ENCODE measurements at places on chromosomes 6 and 20.

GRCh38 chr6:157292202-157292601 lies 31.1 kb downstream of the TMEM242 start:
- DNase-seq, result no peak

GRCh38 chr6:1893470-1894130 lies 283.9 kb downstream of the FOXC1 start:
- no peak for DNase-seq

DNA sequence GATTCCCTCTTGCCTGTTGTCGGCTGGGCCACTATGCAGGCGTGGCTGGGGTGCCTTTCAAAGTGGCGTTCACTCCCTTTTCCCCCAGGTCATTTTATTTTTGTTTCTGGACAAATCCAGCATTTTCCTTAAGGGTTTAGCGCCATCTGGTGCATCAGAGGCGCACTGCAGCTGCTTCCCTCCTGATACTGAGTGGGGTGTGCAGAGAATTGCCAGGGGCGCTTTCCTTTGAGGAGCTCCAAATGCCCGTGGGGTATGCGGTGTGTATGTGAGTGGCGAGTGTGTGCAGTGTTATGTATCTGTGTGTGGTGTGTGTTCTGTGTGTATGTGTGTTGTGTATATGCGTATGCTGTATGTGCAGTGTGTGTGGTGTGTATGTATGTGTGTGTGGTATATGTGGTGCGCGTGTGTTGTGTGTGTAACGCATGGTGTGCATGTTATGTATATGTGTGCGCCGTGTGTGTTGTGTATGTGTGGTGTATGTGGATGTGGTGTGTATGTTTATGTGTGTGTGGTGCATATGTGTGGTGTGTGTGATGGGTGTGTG lies 100.1 kb upstream of the AGPAT4 start:
- DNase-seq, result peak; percentile 59

- DNase-seq, result no peak
Measured at GRCh38 chr6:72822691-72823090, 200.8 kb downstream of the KCNQ5 start.

DNA sequence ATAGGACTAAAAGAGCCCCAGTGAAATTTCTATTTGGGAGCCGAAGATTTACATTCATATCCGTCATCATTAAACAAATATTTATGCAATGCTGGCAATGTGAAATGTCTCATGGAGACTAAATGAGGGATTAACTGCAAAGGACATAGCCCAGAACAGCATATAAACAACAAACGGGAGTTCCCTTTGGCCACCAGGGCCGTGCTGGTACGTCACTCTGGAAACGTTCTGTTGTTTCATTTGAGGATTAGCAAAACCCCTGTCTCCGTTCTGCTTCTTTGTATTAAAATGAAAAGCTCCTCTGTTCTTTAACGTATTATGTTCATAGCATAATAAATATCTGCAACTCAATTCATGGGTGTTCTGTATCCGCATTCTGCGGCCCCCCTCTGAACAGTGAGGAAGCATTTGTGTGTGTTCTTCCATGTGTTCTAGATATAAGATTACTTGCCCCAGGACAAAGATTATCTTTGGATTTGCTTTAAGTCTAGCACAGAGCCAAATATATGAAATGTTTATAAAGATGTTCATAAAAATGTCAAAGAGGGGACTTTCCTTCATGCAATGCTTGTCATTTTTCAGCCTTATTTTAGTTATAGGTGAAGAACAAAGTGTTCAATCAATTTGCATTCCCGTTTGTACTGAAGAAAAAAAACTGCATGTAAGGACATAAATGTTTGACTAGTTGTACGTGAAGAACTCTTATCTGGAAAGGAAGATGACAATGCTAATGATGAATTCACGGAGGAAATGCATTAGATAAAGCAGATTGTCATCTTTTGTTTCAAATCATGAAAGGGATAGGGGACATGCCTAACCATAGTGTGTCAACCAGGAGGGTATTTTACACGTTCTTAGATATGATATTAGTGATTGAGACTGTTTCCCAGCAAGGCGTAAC lies 90.0 kb upstream of the TNFAIP3 start:
- DNase-seq, result peak; percentile 41

DNA sequence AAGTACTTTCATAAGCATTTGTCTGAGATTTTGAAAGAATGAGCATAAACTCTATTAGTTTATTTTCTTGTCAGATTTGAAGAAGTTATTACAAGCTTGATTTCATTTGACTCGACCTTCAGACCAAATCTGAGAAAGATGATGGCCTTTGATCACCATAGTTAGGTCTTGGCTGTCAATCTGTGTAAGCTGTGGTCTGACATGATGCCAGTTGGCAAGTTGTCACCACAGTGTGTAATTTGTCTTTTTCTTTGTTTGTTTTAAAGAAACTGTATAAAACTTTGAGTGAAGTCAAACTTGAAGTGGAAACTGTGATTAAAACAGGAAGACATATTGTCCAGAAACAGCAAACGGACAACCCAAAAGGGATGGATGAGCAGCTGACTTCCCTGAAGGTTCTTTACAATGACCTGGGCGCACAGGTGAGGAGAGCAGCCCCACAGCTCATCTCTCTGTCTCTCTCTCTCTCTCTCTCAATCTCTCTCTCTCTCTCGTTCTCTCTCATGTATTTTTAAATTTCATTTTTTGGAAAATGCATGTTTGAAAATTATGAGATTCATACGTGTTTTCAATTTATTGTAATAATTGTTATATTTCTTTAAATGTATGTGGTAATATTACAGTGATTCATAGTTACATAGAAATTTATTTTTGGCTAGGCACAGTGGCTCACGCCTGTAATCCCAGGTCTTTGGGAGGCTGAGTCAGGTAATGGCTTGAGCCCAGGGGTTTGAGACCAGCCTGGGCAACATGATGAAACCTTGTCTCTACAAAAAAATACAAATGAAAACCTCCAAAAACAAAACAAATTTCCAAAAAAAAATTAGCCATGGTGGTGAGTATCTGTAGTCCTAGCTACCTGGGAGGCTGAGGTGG lies 208.1 kb downstream of the UTRN start:
- DNase-seq, result peak; percentile 36

DNA sequence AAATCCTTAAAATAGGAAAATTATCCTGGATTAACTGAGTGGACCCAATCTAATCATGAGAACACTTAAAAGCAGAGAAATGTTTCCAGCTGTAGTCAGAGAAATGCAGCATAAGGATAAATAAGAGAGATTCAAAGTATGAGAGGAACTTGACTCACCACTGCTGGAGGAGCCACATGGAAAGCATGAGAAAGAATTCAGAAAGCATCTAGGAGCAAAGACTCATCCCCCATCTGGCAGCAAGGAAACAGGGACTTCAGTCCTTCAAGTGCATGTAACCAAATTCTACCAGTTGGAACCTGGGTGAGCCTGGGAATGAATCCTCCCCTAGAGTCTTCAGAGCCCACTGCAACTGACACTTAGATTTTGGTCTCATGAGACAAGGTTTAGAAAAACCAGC lies 33.7 kb downstream of the RNF146 start:
- peak; percentile 90 for DNase-seq

- DNase-seq, result no peak
Measured at GRCh38 chr6:42819803-42820511, 38.1 kb downstream of the BICRAL start.

DNA sequence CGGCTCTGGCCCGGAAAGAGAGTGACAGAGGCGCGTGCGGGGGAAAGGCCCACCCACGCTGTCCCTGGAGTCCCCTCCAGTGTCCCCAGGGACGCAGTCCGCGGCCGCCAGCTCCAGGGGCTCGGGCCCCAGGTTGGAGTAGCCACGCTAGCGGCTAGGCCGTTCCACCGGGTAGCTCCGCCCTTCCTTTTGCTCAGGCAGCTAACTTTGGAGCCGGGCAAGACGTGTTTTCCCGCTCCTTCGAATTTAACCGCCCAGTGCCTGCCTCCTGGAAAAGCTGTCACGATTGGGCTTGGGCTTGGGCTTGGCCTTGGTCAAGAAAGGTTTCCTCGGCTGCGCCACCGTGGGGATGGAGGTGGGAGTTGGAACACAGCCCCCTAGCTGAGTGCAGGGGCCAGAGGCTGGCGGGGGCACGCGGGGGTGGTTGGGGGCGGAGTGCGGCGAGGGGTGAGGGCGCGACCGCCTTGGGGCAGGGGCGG lies 4.7 kb downstream of the LINC00237 start:
- no peak for DNase-seq

DNA sequence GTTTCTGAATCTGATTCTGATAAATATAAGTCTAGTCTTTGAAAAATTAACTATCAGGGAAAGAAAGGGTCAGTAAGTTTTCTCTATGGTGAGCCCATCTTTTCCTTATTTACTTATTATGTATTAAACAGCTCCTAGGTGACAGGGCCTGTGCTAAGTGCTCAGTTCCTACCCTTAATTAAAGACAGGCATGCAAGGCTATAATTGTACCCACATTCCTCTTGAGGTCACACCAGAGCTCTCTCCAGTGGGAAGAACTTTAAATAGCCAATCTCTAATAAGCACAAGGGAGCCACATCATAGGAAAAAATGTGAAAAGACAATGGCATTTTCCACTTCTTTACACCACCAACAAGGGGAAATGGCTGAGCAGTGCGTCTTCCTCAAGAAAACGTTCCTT lies 421.8 kb upstream of the SLC35B3 start:
- no peak for DNase-seq

- DNase-seq, result peak; percentile 96
Measured at GRCh38 chr6:63804381-63804956, 168.9 kb downstream of the PHF3 start.

DNA sequence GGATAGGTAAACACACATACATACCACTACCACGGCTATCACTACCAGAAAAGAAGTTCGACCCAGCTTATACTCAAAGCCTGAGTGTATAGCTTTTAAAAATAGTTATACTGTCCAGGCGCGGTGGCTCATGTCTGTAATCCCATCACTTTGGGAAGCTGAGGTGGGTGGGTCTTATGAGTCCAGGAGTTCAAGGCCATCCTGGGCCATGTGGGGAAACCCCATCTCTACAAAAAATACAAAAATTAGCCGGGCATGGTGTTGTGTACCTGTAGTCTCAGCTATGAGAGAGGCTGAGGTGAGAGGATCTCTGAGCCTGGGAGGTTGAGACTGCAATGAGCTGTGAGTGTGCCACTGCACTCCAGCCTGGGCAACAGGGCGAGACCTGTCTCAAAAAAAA lies 32.9 kb downstream of the NKX2-4 start:
- no peak for DNase-seq

GRCh38 chr6:25927756-25928216 lies 2.7 kb downstream of the SLC17A2 start:
- peak; percentile 34 for DNase-seq

GRCh38 chr20:24147961-24148360 lies 159.4 kb upstream of the GGTLC1 start:
- no peak for DNase-seq

GRCh38 chr6:89921691-89922090 lies 27.4 kb downstream of the GJA10 start:
- no peak for DNase-seq

DNA sequence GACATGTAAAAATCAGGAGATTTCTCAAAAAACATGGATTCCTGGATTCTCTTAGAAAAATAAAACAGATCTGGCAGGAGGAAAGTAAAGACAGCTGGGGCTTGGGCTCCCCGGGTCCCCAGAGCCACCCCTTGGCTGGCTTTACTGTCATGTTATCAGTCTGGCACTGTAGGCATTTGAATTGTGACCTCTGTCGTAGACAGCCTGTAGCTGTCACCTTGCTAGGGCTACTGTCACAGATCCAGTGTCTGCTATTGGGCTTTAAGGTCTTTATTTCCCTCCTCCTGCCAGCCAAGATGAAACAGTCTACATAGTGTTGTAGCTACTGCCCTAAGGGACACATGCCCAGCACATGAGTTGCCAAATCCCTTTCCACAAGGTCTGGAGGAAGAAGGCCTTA lies 37.5 kb downstream of the ABRACL start:
- no peak for DNase-seq
